ENCODE measurements at places on chromosomes 6 and 20.

- no peaks in the 10 kb centered on the region for H3K27me3 ChIP-seq
- DNase-seq: no peak
- peaks cover 6% of the 10 kb centered on the region for H3K4me1 ChIP-seq
- no peak overlapping the region for H3K4me3 ChIP-seq
- H3K27ac ChIP-seq: no peak overlapping the region
Measured at GRCh38 chr20:25364180-25364788, 26.4 kb downstream of the ABHD12 start.

- peaks cover 79% of the 10 kb centered on the region for H3K4me1 ChIP-seq
- DNase-seq: no peak
- H3K36me3 ChIP-seq: peaks cover 10% of the 10 kb centered on the region
Measured at GRCh38 chr6:15387118-15387517, 141.2 kb downstream of the JARID2 start.

DNA sequence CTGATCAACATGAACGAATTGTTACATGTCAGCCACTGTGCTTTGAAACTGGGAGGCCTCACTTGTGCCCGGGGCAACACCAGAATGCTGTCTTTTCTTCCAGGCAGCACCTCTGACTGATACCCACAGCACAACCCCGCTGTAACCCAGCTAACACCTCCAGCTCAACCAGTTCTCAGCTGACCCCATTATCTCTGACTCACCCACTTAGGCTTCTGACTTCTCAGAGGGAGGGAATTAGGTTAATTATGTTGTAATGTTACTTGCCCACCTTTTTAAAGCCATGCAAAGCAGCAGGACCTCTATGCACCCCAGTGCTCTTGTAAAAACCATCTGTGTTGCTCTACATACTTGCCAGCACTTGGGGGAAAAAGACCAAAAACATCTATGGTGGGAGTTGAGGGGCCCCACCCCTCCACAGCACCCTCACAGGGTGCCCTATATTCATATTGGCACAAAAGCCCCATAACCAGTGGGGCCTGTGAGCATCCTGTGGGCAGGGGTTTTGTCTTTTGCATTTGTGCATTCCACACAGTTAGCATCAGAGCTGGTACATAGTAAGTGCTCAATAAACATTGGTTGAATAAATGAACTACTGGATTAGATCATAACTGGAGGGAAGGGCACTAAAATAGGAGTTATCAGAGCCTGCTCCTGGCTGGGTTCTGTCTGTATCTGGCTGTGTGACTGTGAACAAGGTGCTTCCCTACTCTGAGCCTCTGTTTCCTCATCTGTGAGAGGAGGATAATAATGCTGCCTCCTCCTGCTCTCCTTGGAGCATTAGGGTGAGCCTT, 22.3 kb downstream of the BNIP5 start:
- no peak overlapping the region for H3K27ac ChIP-seq
- no peak overlapping the region for H3K4me3 ChIP-seq
- DNase-seq: no peak
- H3K27me3 ChIP-seq: peaks cover 18% of the 10 kb centered on the region
- H3K36me3 ChIP-seq: no peaks in the 10 kb centered on the region

GRCh38 chr6:119116712-119117281, 38.3 kb upstream of the FAM184A start:
- no peak overlapping the region for H3K27ac ChIP-seq
- no peak overlapping the region for H3K4me3 ChIP-seq
- peaks cover 4% of the 10 kb centered on the region for H3K4me1 ChIP-seq

GRCh38 chr6:9523462-9523861, 891.4 kb downstream of the TFAP2A start:
- H3K4me3 ChIP-seq: no peak overlapping the region
- H3K36me3 ChIP-seq: no peaks in the 10 kb centered on the region
- DNase-seq: no peak
- H3K27ac ChIP-seq: no peak overlapping the region
- no peaks in the 10 kb centered on the region for H3K27me3 ChIP-seq

DNA sequence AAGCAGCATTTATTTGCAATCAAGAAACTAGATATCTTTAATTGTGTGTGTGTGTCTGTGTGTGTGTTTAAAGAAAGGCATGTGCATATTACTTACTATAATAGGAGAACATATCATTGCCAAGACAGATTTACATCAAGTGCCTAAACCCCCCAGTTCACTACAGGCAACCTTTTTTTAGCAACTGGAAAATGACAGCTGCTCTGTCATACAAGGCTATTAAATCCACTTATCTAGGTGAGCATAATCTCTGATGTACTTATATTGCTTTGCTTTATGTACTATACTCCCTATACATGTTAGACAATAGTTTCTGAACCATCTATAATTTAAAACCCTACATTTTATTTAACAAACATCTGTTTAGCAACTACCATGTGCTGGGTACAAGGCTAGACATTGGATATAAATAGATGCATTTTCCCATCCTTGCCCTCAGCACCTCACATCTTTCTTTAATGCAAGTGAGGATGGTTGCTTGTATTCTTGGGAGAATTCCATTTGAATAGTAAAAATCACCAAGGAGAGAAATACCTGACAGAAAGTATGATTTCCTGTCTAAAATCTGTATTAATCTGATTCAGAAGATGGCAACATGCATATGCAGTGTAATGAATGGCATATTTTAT, 398.3 kb downstream of the LAMA2 start:
- H3K27me3 ChIP-seq: peaks cover 4% of the 10 kb centered on the region
- H3K4me3 ChIP-seq: no peak overlapping the region
- peaks cover 15% of the 10 kb centered on the region for H3K4me1 ChIP-seq
- no peak for DNase-seq
- no peaks in the 10 kb centered on the region for H3K36me3 ChIP-seq

Measured in activated CD8-positive, alpha-beta T cell treated with anti-CD3 and anti-CD28 coated beads, Interleukin-2, amount 10 ng/mL, durations not matched to agents 7 days and 5 days (primary cell).